Ovary (tissue), 10 donors: ENCODE measurements at places on chromosomes 7 and 10. TPM values are rescaled to one million over a fixed set of nuclear protein-coding genes. Genes with fewer than 3 reads are reported as not detected.

The MALRD1 gene
- 0.87 TPM for polyA plus RNA-seq

DNA sequence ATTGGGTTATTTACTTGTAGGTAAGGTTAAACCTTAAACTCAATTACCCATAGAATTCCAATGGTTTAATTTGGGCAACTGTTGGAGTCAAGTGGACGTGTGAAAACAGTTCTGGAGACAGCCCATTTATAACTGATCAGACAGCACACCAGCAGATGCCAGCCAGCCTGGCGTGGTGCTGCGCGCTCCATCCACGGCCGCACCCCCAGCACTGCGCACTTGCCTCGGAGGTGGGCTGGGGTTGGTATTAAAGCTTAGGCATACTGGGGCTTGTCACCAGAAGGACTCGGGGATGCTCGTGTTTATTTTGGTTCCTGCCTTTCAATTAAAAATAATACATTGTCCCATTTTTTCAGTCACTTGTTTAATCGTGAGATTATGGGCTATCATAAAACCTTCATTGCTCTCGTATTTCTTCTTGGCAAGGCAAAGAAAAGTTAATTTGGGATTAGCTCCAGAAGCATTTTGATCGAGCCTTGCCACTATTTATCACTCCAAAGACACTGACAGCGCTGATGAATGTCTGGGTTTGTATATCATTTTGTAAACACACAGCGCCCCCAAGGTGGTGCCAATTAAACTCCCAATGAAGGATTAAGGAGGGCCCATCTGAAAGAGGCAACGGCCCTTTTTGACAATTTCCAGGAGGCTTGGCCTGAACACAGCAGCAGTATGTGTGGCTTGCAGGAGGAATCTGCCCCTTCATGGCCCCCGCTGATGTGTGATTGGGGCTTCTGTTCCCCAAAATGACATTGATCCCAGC lies 204.5 kb upstream of the CXCL12 start:
- no peak for DNase-seq
- no peak overlapping the region for H3K27ac ChIP-seq
- H3K27me3 ChIP-seq: no peaks in the 10 kb centered on the region
- no peaks in the 10 kb centered on the region for H3K36me3 ChIP-seq

DNA sequence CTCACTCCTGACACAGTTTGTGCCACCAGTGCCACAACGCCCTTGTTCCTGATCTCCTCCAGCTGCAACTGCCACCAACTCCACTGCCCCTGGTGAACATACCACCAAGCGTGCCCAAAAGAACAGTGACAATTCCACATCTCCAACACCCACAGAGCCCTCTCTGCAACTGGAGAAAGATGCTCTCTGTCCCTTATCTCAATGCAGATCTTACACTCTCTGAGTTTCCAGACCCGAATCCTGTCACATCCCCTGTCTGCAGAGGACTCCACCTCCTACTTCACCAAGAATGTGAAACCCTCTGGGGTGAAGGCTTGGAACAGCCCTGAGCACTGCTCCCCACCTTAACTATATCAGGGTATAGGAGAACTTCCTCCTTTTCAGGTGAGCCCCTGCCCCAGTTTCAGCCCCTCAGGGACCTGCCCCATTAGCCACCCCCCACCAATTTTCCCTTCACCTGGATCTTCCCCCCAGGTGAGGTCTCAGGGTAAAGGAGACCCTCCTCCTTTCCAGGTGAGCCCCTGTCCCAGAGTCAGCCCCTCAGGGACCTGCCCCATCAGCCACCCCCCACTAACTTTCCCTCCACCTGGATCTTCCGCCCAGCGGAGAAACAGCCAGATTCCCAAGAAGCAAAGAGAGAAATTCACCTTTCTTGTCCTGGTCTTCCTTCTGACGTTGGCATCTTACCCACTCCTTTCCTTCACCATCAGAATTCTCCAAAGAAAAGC lies 55.0 kb downstream of the CPXM2 start:
- H3K36me3 ChIP-seq: no peaks in the 10 kb centered on the region
- no peak overlapping the region for H3K4me3 ChIP-seq
- H3K27ac ChIP-seq: no peak overlapping the region
- H3K27me3 ChIP-seq: no peaks in the 10 kb centered on the region

The ACBD7 gene
- polyA plus RNA-seq: 0.55 TPM
